ENCODE measurements at places on chromosomes 1 and 21.

GRCh38 chr21:44057960-44058651, 46.0 kb downstream of the TRAPPC10 start:
- no peak for DNase-seq

DNA sequence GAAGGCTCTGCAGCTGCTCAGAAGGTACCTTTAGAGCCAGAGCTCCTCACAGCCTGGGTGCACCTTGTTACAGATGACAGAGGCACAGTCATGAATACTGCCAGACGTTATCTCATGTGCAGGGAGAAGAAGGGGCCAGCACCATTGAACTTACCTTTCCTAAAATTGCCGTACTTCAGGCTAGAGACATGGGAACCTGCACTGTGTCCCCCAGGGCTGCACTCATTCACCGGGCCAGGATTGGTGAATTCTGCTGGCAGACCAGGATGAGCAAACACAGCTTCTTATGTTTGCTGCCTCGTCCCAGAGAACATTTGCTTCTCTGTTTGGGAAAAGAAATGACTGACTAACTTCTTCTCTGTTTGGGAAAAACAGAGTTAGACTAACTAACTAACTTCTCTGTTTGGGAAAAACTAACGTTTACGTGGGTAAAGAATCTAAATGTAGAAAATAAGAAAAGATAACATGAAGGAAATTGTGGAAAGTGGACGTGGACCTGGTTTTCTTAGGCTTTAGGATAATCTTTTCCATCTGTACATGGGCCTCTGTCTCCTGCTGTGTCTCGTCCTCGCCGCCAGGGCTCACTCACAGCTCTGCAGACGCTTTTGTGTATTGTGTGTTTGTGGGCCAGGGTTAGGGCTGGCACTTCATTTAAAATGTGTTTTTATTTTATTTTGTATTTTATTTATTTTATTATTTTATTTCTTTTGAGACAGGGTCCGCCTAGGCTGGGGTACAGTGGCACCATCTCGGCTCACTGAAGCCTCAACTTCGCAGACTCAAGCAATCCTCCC, 9.9 kb downstream of the OBSCN start:
- DNase-seq: no peak

GRCh38 chr1:233406339-233406960, 78.9 kb downstream of the MAP3K21 start:
- DNase-seq: no peak

DNA sequence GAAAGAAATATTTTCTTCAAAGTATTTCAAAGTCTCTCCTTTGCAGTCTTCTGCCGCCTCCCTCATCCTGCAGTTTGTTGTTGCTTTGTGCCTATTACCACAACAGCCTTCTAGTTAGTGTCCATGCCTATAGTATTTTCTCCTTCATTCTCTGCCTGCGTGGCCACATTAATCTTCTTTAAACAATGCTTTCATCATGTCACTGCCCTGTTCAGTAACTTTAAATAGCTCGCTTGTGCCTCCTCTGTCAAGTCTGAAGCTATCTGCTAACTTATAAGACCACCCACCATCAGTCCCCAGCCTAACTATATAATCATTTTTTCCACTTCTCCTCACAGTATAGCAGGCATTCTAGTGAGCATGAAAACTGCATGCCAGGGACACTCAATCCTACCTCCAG, 290.3 kb downstream of the PDE4B start:
- DNase-seq: no peak

DNA sequence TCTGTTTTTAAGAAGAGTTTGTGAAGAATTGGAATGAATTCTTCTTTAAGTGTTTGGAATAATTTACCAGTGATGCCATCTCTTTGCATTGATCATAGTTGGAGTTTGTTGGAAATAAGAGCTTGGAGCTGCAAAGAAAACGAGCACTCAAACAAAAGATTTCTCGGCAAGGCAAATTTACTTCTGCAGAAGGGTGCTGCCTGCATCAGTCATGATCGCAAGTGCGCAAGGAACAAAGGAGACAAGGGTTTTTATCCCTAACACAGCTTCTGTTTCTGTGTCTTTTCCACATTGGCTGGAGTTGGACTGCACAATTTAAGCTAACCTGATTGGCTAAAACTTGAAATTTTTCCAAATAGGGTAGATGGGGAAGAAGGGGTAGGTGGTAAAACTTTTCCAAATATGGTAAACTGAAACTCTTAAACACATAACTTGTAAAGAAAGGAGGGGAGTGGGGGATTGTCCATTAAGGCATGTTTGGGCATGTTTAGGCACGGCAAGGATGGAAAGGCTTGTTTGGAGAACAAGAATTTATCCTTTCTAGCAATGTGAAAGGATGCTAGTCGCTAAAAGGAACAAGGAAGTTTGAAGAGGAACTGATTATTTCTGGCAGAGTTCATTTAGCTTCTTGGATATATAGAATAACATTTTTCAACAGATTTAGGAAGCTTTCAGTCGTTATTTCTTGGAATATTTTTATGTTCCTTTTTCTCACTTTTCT, 3.5 kb upstream of the AADACL4 start:
- DNase-seq: no peak

GRCh38 chr1:165903672-165904071, 76.3 kb downstream of the UCK2 start:
- peak; percentile 84 for DNase-seq

- DNase-seq: no peak
Measured at GRCh38 chr1:163970151-163970550, 588.8 kb upstream of the PBX1 start.

- no peak for DNase-seq
Measured at GRCh38 chr1:168903237-168903830, 174.3 kb upstream of the DPT start.

- peak; percentile 77 for DNase-seq
Measured at GRCh38 chr21:44845418-44846223, 27.8 kb upstream of the SUMO3 start.

DNA sequence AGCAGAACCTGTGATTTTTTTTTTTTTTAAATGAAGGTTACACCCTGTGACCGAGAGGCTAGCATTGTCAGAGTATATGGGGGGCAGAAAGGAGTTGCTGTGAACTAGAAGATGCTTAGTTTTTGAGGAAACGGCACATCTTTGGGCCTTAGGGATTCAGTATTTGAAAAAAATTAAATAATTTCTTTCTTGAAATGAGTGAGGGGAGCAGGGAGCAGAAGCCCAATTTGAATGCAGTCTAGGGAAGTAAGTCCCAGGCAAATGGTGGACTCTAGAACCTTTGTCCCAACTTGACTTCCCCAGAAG, 42.9 kb downstream of the PEX14 start:
- no peak for DNase-seq

DNA sequence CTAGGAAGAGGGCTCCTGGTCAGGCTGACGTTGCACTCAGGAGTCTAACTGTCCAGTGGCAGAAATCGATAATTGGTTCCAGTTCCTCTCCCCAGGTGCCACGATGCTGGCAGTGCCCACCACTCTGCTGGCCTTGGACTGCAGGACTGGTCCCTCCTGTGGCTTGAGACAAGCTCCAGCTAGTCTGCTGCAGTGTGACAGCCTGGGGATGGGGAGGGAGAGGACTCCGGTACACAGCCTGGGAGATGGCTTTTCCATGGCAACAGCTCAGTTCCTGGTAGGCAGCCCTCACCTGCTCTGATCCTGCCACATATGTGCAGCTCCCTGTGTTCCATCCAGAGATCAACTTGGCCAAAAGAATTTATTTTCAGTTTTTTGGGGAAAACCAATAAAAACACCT, 239.3 kb downstream of the KCNJ6 start:
- DNase-seq: no peak

DNA sequence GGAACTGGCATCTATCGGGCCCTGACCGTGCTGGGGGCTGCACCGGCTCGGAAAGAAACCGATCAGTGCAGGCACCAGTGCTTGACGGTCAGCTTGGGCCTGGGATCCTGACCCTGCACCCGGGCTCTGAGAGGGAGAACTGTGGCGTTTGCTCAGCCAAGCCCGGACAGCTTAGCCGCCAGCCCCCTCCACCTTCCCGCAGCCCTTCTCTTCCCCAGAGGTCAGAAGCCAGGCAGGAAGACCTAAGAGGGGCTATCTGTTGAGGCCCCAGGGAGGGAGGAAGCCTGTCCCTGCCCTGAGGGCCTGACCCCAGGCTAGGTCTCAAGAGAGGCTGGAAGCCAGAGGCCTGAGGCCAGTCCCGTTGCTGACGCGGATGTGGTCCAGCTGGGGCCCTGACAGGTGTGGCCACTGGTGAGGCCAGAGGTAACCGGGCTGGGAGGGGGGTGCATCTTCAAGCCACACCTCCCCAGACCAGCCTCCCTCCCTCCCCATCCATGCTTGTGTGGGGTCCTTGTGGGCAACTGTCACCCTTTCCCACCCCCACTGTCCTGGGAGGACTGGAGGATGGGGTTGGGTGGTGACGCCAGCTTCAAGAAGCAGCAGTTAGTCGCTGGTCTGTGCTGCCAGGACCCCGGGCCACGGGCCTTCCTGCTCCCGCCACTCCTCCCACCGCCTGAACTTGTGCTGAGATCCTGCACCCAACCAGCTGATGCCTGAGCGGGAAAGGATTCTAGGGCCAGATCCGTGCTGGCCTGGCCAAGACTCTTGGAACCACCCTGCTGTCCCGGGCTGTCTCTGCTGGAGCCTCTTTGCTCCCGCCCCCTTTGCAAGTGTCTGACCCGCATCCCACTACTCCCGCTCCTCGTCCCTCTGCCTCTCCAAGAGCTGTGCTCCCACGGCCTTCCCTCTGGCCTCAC, 2.6 kb upstream of the DVL1 start:
- DNase-seq: peak; percentile 42

GRCh38 chr21:45499970-45500577, 42.2 kb downstream of the SLC19A1 start:
- DNase-seq: no peak

DNA sequence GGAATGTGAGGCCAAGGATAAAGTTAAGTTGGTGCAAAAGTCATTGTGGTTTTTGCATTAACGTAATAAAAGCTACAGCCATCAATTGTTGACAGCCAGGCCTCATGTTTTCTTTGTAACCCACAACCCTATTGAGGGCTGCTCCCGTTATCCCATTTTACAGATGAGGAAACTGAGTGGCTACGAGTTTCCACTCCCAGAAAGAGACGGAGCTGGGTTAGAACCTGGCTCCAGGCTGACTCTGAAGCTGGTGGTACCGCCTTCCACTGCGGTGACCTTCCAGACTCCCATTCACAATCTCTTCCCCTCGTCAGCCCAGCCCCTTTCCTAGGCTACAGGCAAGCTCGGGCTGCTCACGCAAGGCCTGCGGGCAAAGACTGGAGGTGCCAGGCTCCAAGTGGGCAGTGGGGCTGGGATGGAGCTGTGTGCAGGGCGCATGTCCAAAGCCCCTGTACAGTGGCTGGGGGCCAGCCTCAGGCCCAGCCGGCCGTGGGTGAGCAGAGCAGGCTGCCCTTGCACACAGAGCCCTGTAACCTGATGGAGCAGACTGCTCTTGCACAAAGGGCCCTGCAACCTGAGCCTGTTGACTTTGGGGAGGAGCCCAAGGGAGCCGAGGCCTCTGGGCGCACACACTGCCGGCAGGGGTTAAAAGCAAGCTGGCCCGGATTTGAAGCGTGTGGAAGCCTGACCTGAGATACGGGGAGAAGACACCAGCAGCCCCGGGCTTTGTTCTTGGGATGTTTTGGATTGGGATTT, 97.4 kb upstream of the TMPRSS2 start:
- DNase-seq: no peak
